ENCODE measurements at places on chromosomes 12 and 14.

DNA sequence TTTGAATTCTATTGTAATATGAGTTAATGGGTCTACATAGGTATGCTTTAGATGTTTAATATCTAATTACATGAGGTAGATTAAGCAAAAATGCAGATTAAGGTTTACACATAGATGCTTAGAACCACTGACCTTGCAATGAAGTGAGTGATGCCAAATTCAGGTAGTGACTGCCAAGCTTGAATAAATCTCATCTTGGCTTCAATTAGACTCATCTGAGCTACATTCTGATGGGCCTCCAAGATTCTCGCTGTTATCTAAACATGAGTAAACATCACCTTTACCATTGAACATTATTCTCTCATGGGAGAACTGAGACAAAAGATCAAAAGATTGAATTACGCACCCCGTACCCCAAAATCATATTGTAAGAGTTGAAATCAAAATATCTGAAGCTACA lies 68.8 kb upstream of the GNPNAT1 start:
- no peak for DNase-seq

- DNase-seq: no peak
These were observed 349.8 kb downstream of the ZFP36L1 start for GRCh38 chr14:68442828-68443629.

GRCh38 chr12:106091446-106091820 lies 47.3 kb downstream of the NUAK1 start:
- DNase-seq: no peak

- DNase-seq: no peak
These were observed 96.6 kb downstream of the APAF1 start for GRCh38 chr12:98741556-98742265.

DNA sequence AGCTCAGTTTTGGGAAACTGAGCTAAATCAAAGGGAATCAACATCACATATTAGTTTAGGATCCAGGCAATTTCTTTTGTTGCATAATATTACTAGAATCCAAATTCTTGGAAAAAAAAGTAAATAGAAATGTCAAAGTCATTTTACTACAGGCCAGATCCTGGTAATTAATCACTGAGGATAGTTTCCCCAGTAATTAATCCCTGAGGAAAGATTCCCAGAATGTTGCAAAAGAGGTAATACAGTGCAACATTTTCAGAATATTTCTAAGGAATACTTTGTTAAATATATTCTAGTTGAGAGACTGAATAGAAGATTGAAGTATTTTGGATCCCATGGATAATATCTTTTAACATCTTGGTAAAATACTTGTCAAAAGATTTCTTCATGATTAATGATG lies 207.0 kb upstream of the GARIN2 start:
- DNase-seq: no peak

GRCh38 chr12:126219654-126220279 lies 1154.5 kb downstream of the AACS start:
- no peak for DNase-seq

GRCh38 chr14:36424478-36425102 lies 95.4 kb downstream of the NKX2-1 start:
- DNase-seq: no peak

GRCh38 chr12:110957159-110957558 lies 36.8 kb upstream of the MYL2 start:
- no peak for DNase-seq

- no peak for DNase-seq
These were observed 103.3 kb downstream of the RBM19 start for GRCh38 chr12:113862590-113863454.

DNA sequence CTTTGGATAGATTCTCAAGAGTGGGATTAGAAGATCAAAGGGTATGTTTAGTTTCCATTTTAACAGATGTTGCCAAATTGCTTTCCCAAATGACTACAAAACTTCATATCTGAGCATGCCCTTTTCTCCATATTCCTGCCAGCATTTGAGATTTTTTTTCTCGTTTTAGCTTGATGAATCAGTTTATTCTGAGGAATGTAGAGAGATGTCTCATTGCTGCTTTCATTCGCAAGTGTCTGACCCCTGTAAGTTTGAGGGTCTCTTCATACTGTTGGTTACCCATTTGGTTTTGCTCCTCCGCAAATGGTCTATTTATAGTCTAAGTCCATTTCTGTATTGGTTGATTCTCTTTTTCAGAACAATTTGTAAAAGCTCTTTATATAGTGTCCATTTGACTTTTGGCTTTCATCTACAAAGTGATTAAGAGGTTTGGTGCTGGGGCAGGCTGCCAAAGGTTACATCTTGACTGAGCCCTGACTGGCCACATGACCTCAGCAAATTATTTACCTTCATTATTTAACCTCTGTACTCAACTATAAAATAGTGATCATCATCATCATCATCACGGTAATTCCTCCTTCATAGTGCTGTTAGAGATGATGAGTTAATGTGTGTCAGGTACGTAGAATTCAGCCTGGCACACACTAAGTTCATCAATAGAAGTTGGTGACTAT lies 33.6 kb downstream of the HCAR2 start:
- DNase-seq: no peak

- no peak for DNase-seq
These were observed 5.8 kb downstream of the CTDSP2 start for GRCh38 chr12:57840726-57841125.

- DNase-seq: no peak
These were observed 53.7 kb downstream of the FBXL14 start for GRCh38 chr12:1540690-1541089.

DNA sequence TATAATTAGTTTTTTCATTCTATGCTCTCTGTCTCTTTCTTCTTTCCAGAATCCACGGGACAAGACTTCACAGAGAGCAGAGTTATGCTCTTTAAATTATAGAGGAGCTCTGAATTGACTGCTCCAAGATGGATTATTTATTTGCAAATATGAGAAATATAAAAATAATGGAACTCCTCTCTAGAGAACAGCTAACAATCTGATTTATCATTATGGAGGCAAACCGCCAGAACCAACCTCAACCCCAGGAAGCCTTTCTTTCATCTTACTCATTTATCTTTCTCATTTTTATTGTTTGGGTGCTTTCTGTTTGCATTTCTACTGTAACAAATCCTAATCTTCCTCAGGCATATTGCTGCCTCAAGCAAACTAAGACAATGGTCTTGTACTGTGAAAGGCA lies 216.5 kb downstream of the C12orf50 start:
- no peak for DNase-seq

GRCh38 chr12:99605-100004 lies 33.0 kb downstream of the IQSEC3 start:
- no peak for DNase-seq

DNA sequence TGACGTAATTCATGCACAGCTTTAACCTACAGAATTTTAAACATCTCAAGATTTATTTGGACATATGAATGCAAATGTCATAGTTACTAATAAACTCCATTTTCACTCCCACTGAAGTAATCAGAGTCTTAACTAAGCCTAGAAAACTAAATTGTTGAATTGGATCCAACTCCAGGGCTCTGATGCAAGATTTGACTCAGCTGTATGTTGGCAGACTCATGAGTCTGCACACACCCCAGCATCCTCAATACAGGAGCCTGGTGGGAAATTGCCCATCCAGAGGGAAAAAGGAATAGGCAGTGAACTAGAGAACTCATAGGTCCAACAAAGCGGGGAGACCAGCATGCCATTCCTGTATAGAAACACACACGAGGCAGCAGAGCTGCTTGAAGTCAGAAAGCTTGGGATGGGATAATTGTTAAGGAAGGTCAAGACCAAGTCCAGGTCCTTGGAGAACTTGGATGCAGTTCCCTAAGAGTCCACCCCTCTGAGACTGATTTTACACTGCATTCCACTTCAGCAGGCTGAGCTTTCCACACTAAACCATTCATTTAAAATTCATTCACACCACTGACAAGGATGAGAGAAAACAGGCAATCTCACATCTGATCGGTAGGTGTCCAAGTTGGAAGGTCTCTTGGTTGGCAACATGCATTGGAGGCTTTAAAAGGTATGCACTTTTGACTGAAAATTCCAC lies 14.4 kb downstream of the TMTC1 start:
- DNase-seq: no peak

- no peak for DNase-seq
These were observed 71.8 kb upstream of the BCL2L14 start for GRCh38 chr12:11998944-11999315.

- DNase-seq: no peak
These were observed 8.4 kb downstream of the CLBA1 start for GRCh38 chr14:104993808-104994591.

- no peak for DNase-seq
These were observed 14.4 kb downstream of the MGP start for GRCh38 chr12:14871247-14871646.

DNA sequence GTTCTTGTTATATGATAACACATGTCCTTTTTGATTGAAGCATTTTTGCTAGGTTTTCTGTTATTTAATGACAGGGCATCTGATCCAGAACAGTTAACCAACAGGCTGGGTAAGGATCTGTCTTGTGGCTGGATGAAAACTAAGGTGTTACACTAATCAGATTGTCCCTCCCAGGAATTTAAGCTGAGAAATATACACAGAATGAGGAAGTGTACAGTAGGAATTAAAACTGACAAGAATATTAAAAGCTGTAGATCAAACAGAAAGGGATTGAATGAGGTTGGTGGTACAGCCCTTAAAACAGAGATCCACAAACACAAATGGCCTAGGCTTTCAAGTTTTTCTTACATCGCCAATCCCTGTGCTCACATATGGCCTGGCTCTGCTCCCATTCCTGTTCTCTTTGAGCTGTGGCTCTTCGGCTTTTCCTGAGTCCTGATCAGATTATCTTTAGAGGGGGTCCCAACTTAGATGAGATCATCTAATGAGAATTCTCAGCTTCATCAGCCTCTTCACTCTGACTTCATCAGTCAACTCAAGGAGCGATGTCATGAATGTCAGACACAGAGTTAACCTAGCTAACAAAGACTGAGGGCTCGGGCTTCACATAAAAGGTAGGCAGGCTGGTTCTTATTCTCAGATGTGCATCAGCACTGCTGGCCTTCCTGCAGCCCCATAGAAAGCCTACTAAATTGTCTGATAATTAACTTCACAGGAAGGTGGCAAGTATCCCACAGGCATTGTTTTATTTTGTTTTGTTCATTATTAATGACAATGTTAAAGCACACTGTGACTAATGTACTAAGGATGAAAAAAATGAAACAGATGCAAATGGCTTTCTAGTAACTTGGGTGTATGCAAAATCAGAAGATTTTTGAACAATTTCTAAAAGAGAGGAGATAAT lies 11.4 kb downstream of the PYGL start:
- DNase-seq: no peak

DNA sequence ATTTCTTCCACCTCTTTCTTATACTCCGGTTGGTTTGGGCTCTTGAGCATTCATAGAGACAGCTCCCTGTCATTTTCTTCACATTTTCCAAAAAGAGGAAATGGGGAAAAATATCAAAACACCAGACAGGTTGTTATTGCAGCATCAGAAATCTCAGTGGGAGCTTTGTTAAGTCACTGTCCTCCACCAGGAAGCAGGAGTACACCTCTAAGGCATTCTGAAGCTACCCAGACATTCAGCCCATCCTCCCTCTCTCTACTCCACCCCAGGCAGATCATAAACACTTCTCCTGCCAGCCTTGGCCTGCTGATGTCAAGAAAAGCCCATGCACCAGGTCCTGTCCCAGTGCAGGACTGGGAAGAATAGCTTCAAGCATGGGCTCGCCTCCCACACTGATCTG lies 1198.3 kb downstream of the VRK1 start:
- DNase-seq: no peak

GRCh38 chr14:82657186-82657675 lies 1123.6 kb upstream of the SEL1L start:
- no peak for DNase-seq

DNA sequence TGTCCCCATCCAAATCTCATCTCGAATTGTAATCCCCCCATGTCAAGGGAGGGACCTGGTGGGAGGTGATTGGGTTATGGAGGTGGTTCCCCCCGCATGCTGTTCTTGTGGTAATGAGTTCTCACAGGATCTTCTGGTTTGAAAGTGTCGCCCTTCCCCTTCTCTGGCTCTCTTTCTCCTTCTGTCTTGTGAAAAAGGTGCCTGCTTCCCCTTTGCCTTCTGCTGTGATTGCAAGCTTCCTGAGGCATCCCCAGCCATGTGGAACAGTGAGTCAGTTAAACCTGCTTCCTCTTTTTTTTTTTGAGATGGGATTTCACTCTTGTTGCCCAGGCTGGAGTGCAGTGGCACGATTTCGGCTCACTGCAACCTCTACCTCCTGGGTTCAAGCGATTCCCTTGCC lies 104.0 kb downstream of the CCDC91 start:
- no peak for DNase-seq

DNA sequence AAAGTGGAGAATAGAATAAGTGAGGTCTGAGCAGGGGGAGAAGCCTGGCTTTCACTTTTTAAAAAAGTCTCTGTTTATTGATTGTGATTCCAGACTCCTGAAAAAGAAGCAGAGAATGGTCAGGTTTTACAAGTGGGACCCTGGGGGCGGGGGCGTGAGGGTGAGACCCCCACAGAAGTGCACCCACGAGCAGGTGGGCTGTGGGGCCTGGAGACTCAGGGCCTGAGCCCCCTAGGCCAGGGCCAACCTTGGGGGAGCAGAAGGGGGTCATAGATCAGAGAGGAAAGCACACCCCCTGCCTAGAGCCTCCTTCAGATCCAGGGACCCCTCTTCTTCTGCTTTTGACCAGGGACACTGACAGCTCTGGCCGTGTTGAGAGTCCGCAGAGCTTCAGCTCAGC lies 180.3 kb downstream of the ADGRD1 start:
- no peak for DNase-seq

- DNase-seq: no peak
These were observed 636 bp upstream of the IFNG-AS1 start for GRCh38 chr12:67988601-67989021.

- DNase-seq: no peak
These were observed 392.9 kb downstream of the NOVA1 start for GRCh38 chr14:26204728-26205479.

- DNase-seq: no peak
These were observed 524 bp downstream of the KMT5A start for GRCh38 chr12:123384318-123384993.

DNA sequence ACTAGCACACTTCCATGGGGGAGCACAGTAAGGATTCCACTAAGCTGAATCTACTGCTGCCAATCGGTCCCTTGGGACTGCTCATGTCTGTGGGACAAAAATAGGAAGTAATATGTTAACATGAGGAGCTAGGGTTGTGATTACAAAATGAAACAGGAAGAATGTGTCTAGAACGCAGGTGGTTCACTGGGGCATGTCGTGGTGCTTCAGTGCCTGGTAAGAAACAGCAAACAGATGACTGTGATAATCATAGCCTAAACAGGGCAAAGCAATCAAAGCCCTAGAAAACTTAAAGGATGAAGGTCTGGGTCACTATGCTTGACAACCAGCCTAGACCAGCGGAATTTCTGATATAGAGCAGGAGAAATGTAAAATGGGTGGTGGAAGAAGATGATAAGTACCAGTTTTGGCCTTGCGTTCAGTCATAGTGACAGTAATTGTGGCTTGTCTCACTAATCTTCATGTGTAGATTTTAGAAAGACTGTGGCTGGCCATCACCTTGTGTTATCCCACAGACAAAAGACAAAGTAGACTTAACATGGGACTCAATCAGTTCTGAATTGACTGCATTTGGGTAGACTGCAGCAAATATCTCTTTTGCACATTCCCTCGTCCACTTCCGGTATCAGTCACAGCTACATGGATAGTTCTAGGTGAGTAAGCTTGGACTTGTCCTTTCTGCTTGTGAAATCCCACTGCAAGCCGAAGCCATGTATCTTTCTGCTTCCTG lies 51.4 kb downstream of the WASHC3 start:
- no peak for DNase-seq
